Tongue (tissue), 3 donors: ENCODE measurements at places on chromosomes 16 and 17. TPM values are rescaled to one million over a fixed set of nuclear protein-coding genes. Genes with fewer than 3 reads are reported as not detected.

CLEC19A gene
- not detected for total RNA-seq

CTRB1 gene
- 1.0 TPM for total RNA-seq

KRTAP1-5 gene
- not detected for total RNA-seq

SIRT7 gene
- 9.1 TPM for total RNA-seq

TRAP1 gene
- total RNA-seq, result 136 TPM

LGALS9B gene
- 4.7 TPM for total RNA-seq

ASGR1 gene
- total RNA-seq, result 0.21 TPM

TRPV2 gene
- 5.1 TPM for total RNA-seq

FKBP10 gene
- total RNA-seq, result 84.5 TPM

RAB11FIP4 gene
- 2.7 TPM for total RNA-seq

ALOX12 gene
- 12.2 TPM for total RNA-seq

KCNAB3 gene
- 0.82 TPM for total RNA-seq

CACNG5 gene
- not detected for total RNA-seq

CD300E gene
- total RNA-seq, result not detected

PDXDC1 gene
- total RNA-seq, result 69.1 TPM

TP53TG3 gene
- not detected for total RNA-seq

ITGAL gene
- 3.7 TPM for total RNA-seq

PTGES3L gene
- total RNA-seq, result 61.5 TPM

SLC12A3 gene
- not detected for total RNA-seq

AHSP gene
- 4.2 TPM for total RNA-seq

ABHD15 gene
- 4.5 TPM for total RNA-seq

SP2 gene
- total RNA-seq, result 2.4 TPM

ASPA gene
- 4.4 TPM for total RNA-seq

SEZ6L2 gene
- total RNA-seq, result 4.7 TPM
